Colonic mucosa (tissue), 4 donors: ENCODE measurements at places on chromosomes 2 and 18. TPM values are rescaled to one million over a fixed set of nuclear protein-coding genes. Genes with fewer than 3 reads are reported as not detected.

DNA sequence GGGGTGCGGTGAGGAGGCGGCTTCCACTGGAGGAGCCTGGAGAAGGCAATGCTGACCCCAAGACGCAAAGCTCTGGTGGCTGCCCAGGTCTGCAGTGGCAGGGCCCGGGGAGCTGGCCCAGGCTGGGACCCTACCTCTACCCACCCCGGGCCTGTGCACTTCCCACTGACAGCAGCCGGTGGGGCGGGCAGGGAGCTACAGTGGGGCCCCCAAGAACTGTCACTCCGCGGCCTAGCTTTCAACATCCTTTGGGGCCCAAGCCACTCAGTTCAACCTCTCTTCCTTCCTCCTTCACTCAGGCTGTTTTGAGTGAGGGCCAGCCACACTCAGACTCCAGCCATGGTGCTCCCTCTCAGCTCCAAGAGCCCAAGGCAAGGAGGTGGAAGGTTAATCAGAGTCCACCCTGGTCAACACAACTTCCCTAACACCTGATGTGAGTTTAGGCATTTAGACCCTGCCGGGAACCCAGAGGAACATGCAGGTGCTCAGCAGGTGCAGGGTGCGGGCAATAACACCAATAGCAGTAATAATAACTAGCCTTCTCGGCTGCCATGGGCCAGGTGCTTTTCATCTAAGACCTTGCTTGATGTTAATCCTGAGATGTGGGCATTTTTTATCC lies 93.6 kb downstream of the ZFP36L2 start:
- DNase-seq, result no peak

- no peak for DNase-seq
These were observed 22.0 kb downstream of the MYL12B start for GRCh38 chr18:3283908-3284307.

- DNase-seq, result peak; percentile 34
These were observed 72.9 kb downstream of the EN1 start for GRCh38 chr2:118774458-118775133.

DNA sequence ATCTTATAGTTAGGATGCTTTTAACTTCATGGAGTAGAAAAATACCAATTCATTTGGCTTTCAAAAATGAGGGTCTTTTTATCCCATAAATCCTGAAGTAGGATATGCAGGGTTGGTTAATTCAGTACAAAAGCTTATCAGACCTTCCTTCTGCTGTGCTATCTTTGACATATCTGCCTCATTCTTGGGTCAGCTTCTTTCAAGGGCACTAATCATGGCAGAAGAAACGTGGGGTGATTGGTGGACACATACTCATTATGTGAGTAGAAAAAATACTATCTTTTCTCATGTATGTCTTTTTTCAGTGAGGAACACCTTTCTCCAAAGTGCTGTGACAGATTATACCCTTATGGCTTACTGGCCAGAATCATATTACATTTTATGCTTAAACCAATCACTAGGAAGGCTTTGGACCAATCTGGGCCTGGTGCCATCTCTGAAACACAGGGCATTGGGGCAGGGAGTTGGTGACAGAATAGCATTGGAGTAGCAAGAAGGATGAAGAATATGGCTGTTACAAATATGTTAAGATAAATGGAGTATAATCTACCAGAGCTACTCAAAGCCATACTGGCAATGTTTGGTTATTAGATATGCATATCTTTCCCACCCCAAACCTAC lies 10.1 kb downstream of the UGP2 start:
- no peak for DNase-seq

- no peak for DNase-seq
These were observed 276.0 kb downstream of the ZNF407 start for GRCh38 chr18:74873629-74874028.

- no peak for DNase-seq
These were observed 43.0 kb downstream of the ZNF519 start for GRCh38 chr18:14089191-14089590.

DNA sequence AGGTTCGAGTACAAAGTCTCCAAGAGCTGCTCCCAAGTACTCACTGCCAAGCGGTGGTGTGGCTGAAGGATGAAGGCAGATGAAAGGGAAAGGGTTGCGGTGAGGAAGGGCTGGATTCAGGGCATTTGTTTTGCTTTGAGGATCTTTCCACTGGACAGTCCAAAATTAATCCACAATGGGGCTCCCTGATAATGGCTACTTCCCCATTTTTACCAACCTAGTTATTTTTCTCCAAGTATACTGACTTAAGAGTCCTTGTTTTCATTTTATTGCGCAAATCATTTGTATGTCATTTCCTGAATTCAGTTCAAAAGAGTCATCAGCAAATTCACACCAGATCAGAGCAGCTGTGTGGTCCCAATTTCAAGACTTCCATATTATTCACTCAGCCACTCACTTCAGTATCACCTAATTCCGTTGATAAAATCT lies 464 bp upstream of the SESTD1 start:
- no peak for DNase-seq

Gene MORN2
- total RNA-seq, result 11.5 TPM

DNA sequence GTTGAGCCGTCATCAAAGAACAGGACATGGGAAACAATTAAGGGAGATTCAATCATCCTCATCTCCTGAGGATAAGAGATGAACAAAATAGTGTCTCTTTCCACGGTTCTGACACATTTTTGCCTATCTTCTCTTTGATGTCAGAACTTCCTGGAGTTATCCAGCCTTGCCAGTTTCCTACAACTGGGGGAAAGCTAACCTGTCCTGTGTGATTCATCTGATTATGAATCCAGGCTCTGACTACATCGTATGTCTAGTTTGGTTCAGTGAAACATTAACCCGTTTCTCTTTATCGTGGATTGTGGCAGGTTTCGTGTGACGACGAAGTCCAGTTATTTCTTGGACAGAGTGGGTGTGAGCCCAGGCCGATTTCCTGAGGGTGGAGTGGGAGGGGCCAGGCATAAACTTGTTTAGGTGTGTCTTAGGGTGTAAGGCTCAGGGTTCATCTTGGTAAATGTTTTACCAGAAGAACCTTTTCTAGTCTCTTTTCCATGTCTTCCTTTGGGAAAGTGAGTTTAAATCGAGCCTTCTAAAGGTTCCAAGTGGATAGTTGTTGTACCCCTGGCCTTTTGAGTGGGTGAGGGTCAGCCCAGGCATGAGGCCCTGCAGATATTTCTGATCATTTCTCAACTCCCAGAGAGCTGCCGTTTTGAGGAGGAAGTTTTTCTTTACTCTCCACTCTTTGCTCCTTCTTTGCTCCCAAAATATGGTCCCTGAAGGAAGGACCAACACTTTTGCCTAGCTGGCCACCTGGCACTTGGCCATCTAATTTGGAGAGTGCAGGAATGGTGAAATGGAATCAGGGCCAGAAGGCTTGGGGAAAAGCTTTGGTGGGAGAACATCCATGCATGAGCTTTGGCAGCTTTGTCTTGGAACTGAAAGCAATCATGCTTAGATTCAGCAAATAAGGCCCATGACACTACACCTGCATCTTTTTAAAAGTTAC lies 50.4 kb upstream of the FZD5 start:
- DNase-seq, result peak; percentile 94

- DNase-seq, result no peak
These were observed 54.1 kb downstream of the PDCL3 start for GRCh38 chr2:100616841-100617390.

Gene CROCC2
- total RNA-seq, result 0.05 TPM

GRCh38 chr2:6639929-6640620 lies 225.6 kb downstream of the CMPK2 start:
- DNase-seq, result no peak

Gene SCN1A
- 0.05 TPM for total RNA-seq

DNA sequence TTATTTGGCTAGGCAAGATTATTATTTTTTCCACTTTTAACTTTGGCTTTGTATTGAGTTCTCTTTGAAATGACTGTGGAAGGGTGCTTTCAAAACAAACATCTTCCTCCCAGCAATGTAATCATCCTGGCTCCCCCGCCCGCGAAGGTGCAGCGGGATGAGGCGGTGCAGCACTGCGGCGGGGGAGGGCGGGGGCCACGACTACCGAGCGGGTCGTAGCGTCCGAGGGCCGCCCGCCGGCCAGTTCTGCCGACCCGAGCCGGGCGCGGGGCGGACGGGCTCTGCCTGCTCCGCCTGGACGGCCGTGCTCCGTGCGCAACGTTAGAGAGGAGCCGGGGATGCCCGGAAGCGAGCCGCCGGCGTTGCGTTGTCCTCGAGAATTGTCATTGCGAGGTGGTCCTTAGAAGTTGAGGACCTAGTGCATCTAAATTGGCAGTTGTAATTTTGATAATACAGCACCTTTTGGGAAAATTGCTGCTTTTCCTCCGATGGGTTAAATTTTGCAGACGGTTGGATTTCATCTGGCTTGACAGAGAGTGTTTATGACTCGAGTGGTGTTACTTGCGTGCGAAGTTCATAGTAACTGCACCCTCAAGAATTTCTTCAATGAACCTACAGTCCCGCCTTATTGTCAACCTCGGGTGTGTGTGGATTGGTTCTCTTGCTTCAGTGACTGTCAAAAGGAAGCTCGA lies 1.1 kb downstream of the EPC2 start:
- peak; percentile 66 for DNase-seq

Gene HSBP1L1
- total RNA-seq, result 51.8 TPM

DNA sequence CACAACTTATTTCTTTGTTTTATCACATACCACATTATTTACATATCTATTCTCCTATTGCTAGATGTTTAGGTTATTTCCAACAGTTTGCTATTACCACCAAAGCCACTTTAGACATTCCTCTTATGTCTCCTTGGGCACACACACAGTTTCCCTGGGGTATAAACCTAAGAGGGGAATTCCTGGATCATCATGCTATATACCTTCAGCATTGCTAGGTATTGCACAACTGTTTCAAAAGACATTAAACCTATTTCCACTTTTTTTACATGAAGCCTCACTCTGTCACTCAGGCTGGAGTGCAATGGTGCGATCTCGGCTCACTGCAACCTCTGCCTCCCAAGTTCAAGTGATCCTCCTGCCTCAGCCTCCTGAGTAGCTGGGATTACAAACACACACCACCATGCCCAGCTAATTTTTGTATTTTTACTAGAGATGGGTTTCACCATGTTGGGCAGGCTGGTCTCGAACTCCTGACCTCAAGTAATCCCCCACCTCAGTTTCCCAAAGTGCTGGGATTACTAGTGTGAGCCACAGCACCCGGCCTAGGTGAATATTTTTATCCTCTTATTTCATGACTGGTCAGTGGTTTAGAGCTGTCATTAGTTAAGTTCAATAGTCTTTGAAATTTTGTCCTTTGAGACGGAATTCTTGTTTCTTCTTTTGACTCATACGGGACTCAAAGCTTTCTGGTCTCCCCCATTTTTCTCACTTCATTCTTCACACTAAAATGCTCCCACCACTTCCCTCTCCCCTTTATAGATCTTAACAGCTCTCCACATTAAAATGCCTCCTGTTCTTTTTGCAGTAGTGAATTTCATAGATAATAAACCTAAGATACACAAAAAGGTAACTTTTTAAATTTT lies 30.3 kb downstream of the SULT1C4 start:
- no peak for DNase-seq

- peak; percentile 34 for DNase-seq
These were observed 20.2 kb downstream of the IL18RAP start for GRCh38 chr2:102442967-102443828.

- DNase-seq, result no peak
These were observed 238.5 kb upstream of the FBXO11 start for GRCh38 chr2:48144777-48145176.

DNA sequence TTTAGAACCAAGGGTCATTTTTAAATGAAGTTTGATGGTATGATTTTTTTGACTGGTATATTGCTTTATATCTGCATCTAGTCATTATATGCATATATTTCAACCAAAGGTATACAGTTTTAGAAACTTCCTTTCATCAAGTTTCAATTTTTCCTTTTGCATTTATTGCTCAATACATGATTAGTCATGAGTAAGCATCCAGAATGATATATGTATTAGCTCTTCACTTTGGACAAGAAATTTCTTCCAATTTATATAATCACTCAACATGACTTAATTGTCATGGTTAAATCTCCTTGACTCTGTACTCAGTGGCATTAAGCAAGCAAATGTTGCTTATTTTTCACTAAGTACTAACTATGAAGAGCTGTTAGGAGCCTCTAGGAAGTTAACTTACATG lies 123.6 kb downstream of the PLCL1 start:
- no peak for DNase-seq

GRCh38 chr18:22826726-22827125 lies 106.4 kb upstream of the RBBP8 start:
- no peak for DNase-seq

- no peak for DNase-seq
These were observed 22.0 kb downstream of the RELCH start for GRCh38 chr18:62209046-62209445.

Gene RMND5A
- total RNA-seq, result 72.6 TPM

DNA sequence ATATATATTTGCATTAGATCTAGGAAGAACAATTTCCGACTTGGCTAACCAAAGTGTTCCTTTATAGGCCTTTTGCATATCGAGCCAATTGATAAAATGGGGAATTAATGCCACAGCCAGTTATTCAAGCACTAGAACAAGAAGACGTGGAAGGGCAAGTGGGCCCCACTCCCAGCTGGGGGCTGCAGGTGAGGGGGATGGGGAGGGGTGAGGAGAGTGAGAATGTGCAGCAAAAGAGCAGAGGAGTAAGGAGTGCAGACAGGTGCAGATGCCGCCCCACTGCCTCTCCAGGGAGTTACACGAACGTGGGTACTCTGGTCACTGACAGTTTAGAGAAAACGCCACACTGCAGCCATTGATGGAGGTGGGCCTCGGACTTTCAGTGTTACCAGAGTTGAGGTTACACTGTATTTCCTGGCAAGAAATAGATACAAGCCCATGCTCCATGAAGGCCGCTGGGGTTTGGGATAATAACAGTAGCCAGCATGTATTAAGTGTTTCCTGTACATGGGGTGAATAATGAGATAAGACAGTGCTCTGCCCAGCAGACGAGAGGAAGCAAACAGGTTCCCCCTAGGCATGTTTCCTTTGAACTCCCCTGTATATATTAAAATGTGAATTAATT lies 40.9 kb downstream of the GORASP2 start:
- no peak for DNase-seq

Gene DSG4
- total RNA-seq, result 0.27 TPM

Gene KYNU
- 2.8 TPM for total RNA-seq

- no peak for DNase-seq
These were observed 228.9 kb downstream of the EIPR1 start for GRCh38 chr2:3148716-3149115.

Gene CRYGC
- not detected for total RNA-seq

- no peak for DNase-seq
These were observed 44.4 kb upstream of the MBP start for GRCh38 chr18:77177009-77177408.

Gene DSG3
- 0.40 TPM for total RNA-seq

Gene IGFBP2
- 106 TPM for total RNA-seq

- no peak for DNase-seq
These were observed 120.6 kb downstream of the PIGN start for GRCh38 chr18:62066102-62066818.

Gene REEP1
- 1.8 TPM for total RNA-seq

- no peak for DNase-seq
These were observed 288.1 kb upstream of the UBE2E3 start for GRCh38 chr2:180692322-180692721.

Gene TMEFF2
- 0.37 TPM for total RNA-seq

- no peak for DNase-seq
These were observed 9.3 kb downstream of the SP3 start for GRCh38 chr2:173955867-173956266.

Gene ANKAR
- total RNA-seq, result 6.0 TPM

Gene NGEF
- total RNA-seq, result 34.0 TPM

Gene PRKAG3
- total RNA-seq, result not detected

- no peak for DNase-seq
These were observed 332.0 kb downstream of the ZNF521 start for GRCh38 chr18:25019931-25020330.

Gene ARHGEF4
- 2.6 TPM for total RNA-seq
